ENCODE measurements at places on chromosomes 5 and 9.
A peak's percentile ranks its signal among the peaks of the same experiment; 100 is the strongest.

GRCh38 chr9:115250621-115251032, 132.7 kb upstream of the TNC start:
- no peak for DNase-seq

GRCh38 chr9:108467653-108468324, 388.0 kb downstream of the ACTL7B start:
- no peak for DNase-seq

DNA sequence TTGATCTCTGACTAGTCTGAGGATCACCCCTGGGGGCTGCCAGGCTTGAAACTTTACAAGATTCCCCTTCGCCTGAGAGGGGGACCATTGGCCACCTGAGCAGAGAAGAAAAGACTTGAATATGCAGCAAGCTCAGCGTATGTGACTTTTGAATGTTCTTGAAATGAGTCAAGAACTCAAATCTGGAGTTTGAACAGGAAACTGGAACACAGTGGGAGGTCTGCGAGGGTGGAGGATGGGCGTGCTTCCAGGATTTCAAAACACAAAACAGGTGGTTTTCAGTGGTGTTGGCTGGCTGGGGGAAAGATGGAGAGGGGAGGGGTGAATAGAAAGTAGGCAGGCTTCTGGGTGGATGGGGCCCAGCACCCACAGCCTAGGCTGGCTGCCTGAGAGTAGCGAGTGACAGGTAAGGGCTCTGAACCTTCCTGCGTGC, 40.6 kb downstream of the TMEM174 start:
- DNase-seq = no peak

DNA sequence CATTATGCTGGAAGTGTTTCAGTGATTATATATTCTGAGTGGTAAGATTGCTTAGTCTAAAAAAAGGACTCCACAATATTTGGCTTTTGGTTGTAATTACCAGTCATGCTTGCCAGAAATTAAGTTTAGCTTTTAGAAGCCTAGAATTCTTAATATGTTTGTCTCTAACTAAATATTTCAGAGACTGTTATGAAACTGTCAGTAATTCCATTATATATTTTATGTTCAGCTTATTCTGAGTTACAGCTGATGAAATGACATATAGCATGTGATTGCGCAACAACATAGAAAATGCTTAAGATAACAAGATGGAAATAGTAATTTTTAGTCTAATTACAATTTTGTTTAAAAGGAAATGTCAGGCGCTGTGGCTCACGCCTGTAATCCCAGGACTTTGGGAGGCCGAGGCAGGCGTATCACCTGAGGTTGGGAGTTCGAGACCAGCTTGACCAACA, 44.2 kb downstream of the KIAA1958 start:
- DNase-seq = no peak

DNA sequence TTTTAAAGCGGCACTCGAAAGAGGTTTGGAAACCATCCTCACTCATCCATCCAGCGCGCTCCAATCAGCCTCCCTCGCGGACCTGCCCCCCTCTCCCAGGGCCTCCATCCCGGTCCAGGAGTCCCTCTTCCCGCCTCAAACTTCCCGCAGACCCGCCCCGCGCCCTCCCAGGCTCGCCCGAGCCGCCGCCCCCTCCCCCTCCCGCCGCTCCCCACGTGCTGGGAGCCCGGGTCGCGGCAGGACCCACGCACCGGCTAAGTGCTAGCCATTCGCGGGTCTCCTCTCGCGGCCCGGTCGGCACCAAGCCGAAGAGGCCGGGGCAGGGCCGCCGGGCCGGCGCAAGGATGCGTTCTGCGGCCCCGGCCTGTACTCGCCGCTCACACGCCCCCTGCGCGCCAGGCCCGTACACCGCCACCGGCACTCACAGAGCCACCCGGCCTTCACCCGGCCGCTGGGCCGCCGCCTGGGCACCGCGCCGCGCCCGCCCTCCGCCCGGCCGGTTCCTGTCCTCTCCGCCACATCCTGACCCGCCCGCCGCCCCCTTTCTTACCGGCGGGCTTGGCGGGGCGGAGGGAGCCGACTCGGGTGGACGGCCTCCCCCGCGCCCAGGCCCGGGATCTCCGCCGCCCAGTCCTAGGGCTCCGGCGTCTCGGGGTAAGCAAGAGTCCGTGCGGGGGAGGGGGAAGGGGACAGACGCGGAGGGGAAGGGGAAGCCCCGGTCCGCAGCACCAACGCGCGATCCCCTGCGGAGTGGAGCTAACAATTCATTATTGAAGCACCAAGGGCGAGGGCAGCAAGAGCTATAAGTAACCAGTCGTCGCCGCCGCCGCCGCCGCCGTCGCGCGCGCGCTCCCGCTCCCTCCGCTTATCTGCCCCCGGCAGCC, 576 bp downstream of the CHD1 start:
- peak; percentile 16 for DNase-seq

DNA sequence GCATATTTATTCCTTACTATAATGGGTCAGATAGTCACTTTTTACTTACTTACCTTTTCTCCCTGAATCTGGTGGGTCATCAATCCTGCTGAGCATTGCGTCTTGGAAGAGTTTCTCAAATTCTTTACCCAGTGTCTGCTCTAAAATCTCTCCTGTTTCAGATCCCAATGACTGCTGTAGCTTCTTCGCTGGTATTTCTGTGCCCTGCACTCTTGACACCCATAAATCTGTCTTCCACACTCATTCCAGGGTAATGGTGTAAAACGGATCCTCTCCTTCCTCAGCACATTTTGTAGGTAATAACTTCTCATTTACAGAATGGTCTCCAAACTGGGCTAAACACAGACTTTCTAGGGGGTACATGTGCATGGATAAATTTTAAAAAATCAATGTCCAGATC, 407.4 kb downstream of the DMAC1 start:
- no peak for DNase-seq

- DNase-seq = no peak
Measured at GRCh38 chr9:4238522-4238921, 61.3 kb downstream of the GLIS3 start.

GRCh38 chr5:129962506-129962905, 58.2 kb downstream of the CHSY3 start:
- no peak for DNase-seq

- DNase-seq = no peak
Measured at GRCh38 chr9:127098916-127099553, 23.4 kb downstream of the ANGPTL2 start.

DNA sequence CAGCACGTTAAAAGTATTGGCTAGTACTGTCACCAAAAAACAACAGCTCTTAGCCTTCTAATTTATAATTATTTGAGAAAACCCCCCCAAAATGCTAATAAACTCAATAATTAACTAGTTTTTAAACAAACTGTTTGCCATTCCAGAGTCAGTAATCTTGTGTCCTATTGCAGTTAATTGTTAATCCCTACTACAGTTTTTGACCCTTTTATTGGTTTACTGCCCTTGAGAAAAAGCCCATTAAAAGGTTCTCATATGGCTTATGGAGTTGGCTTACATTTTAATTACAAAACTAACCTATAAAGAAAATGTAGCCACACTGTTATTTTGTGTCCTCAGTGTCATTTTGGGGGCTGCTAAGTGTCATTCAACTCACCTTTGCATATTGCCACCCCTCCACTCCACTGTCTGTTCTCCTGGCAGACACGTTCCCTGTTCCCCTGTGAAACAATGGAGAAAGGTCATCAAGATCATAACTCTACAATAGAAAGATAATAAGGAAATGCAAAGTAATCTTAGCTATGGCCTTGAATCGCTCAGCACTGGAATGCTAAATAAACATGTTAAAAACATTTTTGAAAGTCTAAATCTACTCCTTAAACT, 51.6 kb upstream of the TXNDC8 start:
- no peak for DNase-seq

GRCh38 chr5:10621832-10622231, 58.0 kb downstream of the ANKRD33B start:
- DNase-seq = no peak

DNA sequence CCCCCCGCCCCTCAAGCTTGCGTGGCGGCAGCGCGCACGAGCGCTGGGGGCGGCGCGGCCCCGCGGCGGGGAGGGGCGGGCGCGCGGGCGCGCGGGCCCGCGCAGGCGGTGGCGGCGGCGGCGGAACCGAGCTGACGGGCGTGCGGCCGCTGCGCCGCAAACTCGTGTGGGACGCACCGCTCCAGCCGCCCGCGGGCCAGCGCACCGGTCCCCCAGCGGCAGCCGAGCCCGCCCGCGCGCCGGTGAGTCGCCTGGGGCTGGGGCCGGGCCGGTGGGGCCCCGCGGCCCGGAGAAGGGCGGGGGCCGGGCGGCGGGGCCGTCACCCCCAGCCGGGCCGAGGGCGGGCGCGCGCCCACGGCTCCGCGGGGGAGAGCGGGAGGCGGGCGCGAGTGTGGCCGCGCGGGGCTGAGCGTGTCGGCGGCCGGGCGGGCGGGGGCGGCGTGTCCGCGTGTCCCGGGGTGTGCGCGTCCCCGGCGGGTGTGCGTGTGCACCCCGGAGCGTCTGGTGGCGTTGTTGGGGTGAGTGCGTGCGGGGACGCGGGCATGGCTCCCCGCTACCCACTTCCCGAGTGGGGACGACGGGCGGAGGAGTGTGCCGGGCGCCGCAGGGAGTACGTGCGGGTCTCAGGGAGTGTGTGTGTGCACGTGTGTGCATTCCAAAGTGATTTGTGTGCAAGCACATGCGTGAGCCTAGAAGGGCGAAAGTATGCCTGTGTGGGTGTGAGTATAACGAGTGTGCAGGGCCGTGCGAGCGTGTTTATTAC, at the start of gene NEK6:
NEK6 (plus strand) TSS at position 106 of the 763 bp plus-strand sequence. CDS start 44,016 bp downstream, outside the sequence.
- DNase-seq = no peak

GRCh38 chr9:27514551-27514950, 9.5 kb upstream of the IFNK start:
- DNase-seq = no peak

- no peak for DNase-seq
Measured at GRCh38 chr9:95313010-95313498, 4.5 kb downstream of the FANCC start.

GRCh38 chr5:14040542-14040941, 96.1 kb upstream of the DNAH5 start:
- no peak for DNase-seq

DNA sequence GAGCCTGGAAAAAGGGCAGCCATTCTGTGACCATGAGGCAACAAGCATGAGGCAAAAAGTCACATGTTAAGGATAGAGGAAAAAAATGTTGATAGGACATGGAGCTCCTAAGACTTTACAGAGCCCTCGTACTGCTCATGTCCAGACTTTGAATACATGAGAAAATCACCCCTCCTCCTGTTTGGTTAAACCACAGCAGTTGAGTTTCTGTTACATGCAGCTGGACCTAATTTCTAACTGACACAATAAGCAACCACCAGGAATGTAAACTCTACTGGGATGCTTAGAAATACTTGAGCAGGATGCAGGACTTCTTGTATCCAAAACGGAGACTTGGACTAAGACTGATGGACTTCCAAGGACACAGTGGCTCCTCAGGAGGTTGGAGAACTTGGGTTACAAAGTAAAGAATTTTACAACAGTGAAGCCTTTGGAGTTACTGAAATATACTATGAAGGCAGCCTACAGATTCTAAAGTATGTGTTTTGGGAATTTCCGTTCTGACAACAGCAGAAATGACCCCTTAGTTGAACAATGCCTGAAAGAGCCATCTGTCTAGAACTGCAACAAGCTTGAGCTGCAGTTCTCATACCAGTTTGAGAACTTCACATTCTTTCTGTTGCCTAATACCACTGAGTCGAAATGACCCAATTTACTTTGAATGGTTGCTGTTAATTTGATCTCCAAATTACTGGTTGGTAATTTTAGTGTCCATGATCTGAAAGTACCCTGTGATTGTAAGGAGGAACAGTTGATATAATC, 268.9 kb downstream of the PIK3R1 start:
- DNase-seq = no peak

DNA sequence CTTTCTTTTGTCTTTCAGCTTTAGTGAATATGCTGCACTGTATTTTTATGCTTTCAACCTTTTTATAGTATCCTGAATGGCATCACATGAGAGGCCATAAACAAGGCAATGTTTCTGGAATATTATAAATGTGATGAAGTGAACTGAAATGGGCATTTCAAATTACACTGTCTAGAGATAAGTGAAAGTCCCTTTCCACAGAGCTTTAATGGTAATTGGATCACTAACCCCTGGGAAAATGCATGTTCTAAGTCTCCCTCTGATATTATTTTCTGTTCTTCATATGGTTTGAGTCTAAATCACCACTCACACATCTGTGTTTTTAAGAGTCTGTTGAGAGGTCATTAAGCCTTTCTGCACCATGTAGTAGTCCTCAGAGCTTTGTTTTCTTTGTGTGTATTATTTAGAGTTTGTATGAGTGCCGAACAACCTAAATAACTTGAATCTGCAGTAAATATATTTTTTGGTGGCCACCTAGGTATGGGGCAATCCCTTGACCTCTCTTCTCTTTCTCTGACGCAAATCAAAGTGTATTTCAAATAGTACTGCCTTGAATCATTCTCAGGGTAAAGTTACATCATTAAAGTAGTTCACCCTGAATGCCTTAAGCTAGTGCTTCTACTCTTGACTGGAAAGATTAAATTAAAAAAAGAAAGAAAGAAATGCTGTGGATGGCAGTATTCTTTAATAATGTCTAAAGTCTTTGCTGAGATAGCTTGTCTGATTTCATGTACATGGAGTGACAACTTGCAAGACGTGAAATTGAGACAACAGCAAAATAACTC, 1931.0 kb upstream of the CDH6 start:
- no peak for DNase-seq

- no peak for DNase-seq
Measured at GRCh38 chr5:34547300-34548085, 108.6 kb upstream of the RAI14 start.

DNA sequence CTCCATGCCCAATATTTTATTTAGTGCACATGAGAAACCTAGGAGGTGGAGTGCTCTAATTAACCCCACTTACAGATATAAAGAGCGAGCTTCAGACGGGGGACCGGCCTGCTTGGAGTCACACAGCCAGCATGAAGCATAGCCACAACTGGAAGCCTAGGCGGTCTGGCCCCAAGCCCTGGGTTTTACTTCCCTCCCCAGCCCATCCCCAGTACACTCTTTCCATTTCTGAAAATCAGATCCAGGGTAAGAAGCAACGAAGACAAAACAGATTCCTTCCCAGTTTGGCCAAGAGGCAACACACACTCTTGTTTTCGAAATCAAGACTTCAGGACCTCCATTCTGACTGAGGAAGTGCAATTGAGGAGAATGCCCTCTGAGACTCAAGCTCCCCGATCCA, 27.1 kb downstream of the KCNMB1 start:
- no peak for DNase-seq

- DNase-seq = no peak
Measured at GRCh38 chr9:93223260-93224180, 39.6 kb downstream of the WNK2 start.

- no peak for DNase-seq
Measured at GRCh38 chr9:84822589-84823233, 153.2 kb downstream of the NTRK2 start.
